Skeletal muscle cell (primary cell): ENCODE measurements at places on chromosomes 2 and 18.

GRCh38 chr2:159030674-159031380, 62.4 kb downstream of the TANC1 start:
- peak; percentile 39 for DNase-seq

- DNase-seq: peak; percentile 86
These were observed 6.0 kb upstream of the ROCK1 start for GRCh38 chr18:21117409-21118131.

- DNase-seq: no peak
These were observed 9.8 kb downstream of the NR4A2 start for GRCh38 chr2:156322686-156323231.

DNA sequence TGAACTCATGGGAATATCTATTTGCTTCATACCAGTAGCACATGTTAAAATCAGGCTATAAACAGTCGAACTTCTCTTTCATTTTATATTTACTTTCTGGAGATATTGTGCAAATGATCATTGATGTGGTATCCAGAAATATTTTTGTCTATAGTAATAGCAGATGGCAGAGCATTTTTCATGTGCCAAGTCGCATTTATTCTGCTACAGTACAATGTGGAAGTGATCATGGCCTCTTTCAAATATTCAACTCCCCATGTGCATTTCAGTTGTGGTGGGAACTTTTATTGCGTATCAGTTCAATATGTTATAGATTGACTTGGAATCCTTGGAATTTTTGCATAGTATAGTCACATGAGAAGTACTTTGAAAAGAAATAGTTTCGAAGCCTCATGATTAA, 57.4 kb downstream of the RHBDD1 start:
- DNase-seq: peak; percentile 56
